ENCODE measurements at places on chromosomes 16 and 17.

GRCh38 chr16:78655331-78656113, 556.1 kb downstream of the WWOX start:
- DNase-seq = no peak

DNA sequence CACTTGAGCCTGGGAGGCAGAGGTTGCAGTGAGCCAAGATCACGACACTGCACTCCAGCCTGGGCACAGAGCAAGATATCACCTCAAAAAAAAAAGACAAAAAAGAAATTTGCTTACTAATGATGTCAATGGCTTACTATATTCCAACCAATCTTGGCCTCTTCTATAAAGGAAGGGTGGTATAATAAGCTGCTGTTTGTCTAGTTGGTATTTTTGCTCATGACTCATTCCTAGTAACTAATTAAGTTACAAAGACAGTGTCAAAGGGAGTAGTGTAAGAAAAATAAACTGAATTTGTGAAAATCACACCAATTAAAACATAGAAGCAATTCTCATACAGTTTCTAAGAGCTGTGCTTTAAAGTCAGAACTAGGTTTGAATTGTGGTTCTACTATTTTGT, 82.5 kb downstream of the NLK start:
- DNase-seq = no peak

DNA sequence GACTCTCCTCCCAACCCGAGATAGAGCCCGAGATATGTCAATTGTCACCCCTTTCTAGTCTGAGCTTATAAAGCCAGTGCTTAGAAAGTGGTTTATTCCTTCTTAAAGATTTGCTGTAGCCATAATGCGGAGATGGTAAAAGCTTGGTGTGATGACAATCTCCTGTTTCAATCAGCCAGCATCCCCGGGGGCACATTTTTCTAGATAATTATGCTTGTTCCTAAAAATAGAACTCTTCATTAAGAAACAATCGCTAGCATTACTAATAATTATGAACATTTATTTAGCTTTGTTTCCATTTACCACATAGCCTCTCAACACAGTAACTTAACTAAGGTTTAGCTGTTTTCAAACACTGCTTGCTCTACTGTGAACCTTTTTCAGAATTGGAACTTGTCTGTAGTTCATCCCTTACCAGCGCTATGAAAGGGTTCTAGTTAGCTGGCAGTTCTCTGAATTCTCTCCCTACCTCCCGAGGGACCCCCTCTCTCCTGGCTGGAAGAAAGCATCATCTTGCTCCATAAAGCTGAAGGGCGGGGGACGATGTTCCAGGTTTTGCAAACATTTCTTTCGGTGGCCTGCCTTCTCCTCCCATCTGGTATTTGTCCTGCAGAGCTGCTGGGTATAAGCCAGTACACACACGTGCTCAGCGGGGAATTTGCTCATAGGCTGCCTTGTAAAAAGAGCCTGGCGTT, 922 bp upstream of the MRPL58 start:
- no peak for DNase-seq

DNA sequence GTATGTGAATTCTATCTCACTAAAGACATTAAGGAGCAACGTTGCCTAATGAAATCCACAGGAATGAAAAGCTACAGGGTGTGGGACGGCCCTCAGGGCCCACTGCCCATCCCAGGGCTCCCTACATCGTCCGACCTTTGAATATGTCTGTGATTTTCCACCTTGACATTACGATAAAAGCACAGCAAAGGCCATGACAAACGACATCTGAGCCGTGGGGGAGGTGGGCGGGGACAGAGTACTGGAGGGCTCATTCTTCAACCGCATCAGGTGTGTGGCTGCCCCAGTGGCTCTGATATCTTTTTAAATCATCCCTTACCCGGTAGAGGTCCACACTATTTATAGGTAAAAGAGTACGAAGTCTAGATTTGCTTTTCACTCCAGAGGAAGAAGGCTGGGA, 35.1 kb downstream of the LMF1 start:
- no peak for DNase-seq

GRCh38 chr16:79053577-79053976, 547.0 kb downstream of the MAF start:
- DNase-seq = no peak

DNA sequence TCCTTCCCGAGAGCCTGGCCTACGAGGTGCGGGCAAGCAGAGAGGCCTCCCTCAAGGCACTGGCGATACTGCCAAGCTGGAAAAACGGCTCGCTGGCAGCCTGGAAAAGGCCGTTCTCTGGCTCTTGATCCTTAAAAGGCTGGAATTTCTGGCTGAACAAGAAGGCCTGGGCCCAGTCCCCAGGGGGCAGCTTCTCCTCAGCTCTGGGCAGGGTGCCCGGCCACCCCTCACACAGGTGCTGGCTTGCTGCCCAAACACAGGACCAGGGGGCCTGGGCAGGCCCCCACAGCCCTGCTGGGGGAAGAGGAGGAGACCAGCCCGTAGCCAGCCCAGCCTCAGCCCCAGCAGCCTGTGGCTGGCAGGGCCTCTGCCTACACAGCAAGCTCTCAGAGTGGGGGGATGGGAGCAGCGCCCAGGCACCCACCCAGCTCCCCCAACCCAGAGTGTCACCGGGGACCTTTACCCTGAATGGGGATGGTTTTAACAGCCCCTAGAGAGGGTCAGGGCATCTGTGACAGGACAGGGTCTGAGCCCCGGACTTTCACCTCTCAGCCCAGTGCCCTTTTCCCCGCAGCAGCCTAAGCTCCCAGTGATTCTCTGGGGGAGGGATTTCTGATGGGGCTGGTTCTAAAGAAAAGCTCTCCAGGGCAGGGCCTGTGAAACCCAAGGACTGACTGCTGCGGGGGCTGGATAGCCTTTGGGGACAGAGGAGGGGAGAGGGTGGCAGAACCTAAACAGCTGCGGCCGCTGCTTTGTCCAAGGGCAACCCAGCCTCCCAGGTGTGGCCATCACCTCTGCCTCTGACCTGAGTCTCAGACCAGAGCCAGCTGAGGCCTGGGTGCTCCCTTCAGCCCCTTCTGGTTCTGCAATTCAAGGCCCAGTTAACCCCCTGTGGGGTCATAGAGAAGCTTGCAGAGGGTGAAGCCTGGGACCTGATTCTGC, 38.6 kb upstream of the TOB1 start:
- no peak for DNase-seq

GRCh38 chr17:56290101-56290801, 137.0 kb downstream of the ANKFN1 start:
- DNase-seq = no peak

DNA sequence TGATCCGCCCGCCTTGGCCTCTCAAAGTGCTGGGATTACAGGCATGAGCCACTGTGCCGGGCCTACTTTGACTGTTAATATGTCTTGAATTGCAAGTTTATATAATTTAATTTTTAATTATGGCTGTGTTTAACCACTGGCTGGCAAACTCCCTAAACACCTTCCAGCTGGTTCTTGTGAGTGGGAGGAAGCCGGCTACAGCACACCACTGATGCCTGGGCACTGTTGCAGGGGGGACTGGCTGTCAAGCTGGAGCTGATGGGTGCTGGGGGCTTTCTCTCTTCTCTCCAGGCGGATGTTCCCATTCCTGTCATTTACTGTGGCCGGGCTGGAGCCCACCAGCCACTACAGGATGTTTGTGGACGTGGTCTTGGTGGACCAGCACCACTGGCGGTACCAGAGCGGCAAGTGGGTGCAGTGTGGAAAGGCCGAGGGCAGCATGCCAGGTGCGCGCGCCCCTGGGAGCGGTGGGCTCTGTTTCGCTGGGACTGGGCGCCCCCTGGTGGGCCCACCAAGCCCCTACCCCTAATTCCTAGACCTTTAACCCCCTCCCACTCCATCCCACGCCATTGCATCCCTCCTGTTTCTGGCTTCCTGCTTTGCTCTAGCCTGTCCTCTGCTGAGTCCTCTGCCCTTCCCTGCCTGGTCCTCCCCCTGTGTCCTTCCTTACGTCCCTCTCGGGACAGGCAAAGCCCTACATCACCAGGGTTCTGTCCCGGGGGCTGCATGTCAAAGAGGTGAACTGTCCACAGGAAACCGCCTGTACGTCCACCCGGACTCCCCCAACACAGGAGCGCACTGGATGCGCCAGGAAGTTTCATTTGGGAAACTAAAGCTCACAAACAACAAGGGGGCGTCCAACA, 9.5 kb downstream of the TBX21 start:
- no peak for DNase-seq

DNA sequence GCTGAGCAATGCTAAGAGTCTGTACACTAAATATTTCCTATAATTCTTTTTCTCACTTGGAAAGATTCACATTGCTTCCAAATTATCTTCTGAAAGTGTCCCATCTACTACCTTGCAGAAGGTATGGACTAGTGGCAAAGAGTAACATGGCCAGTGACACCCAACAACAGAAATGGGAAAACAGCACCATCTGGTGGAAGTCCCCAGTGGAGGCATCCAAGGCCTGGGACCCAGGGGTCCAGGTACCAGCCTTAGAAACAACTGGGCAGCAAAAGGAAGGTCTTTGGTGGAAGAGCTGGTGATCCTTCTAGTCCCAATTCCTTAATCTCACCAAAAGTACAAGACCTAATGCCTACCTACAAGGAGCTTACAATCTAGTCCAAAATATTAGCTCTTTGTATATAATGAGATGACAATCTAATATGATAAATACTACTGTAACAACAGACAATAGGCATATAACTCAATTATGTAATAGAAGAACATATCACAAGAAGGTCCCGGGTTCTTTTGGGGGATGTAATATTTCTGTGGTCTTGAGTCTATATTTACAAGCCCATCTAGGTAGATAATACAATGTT, 55.3 kb downstream of the SKAP1 start:
- DNase-seq = no peak

GRCh38 chr17:42744283-42744805, 496 bp downstream of the EZH1 start:
- DNase-seq = peak; percentile 51

DNA sequence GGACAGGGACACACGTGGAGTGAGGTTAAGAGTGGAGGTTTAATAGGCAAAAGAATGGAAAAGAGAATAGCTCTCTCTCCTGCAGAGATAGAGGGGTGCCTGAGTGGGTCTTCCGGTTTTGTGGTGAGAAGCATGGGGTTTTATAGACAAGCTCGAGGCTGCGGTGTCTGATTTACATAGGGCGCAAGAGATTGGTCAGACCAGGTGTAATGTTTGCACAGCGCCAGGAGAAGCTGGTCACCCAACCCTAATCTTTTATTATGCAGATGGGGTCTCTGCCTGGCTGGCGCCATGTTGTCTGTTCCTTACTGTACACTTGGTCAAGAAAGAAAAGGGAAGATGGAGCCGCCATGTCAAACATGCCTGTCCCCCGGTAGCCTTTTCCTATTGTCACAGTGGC, 44.5 kb upstream of the MLYCD start:
- no peak for DNase-seq

DNA sequence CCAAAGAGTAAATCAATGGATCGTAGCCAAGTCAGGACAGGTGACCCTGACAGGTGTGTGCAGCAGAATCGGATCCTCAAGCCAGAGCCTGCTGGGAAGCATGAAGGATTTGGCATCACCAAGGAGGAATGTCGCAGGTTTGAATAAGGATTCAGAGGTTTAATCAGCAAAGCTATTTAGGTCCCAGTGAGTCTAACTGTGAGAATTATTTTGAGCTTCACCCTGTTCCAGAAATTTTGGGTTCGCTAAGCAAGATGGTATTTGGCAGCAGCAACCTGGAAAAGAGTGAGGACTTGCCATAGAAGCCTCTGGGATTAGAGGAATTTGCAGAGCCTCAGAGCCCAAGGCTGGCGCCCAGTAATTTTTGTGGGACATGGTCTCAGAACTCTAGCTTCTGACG, 173.0 kb downstream of the CCDC182 start:
- no peak for DNase-seq

DNA sequence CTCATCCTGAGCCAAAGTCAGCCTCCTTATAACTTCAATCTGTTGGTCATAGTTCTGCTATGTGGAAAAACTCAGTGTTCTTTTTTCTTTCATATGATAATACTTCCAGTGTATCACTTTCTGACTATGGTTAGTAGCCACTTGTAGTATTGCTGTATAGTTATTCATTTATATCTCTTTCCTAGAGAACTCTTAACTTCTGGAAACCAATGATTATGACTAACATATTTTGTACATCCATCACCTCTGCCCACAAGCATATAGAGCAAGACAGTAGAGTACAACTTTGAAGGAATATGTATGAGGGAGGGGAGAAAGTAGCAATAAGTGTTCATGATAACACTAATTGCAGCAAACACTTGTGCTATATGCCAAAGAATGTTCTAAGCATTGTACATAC, 38.6 kb downstream of the COX10 start:
- no peak for DNase-seq

DNA sequence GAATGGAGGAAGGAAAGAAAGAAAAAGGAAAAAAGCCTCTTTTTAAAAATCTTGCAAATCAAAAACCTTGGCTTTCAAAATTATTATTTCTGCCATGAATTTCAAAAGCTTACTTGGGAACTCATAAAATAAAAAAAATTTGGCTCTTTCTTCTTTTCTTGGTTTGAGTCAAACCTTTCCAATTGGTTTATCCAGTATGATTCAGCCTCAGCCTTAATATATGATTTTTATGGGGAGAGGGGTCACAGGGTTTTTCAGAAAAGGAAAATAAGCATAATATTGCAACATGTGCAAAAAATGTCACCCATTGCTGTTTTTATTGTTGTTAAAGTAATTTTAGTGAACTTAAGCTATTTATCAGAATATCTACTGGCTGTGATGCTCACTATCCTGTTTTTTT, 31.2 kb upstream of the HAPSTR1 start:
- DNase-seq = no peak

- DNase-seq = no peak
Measured at GRCh38 chr17:9444687-9445086, 130.9 kb downstream of the STX8 start.

GRCh38 chr17:47295874-47296255, 27.9 kb upstream of the EFCAB13 start:
- no peak for DNase-seq

DNA sequence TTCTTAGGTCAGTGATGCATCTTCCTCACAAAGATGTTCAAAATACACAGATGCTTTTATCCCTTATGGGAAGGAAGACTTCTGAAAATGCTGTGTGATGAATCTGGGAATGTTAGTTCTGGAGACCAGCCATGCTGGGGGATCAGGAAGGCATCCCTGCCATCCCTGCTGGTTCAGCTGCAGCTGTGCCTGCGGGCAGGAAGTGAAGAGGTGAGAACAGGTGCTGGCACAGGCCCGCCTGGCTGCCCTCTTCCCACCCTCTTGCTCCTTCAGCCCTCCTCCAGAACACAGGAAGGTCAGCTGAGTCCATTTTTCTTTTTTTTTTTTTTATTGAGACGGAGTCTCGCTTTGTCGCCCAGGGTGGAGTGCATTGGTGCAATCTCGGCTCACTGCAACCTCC, 15.2 kb downstream of the RAB11FIP3 start:
- DNase-seq = no peak

GRCh38 chr17:43021741-43022512, at the start of gene VAT1:
Gene VAT1, minus strand, starts transcription at chr17:43022385. Its CDS starts 63 bp downstream, at chr17:43022322.
- DNase-seq = peak; percentile 51

DNA sequence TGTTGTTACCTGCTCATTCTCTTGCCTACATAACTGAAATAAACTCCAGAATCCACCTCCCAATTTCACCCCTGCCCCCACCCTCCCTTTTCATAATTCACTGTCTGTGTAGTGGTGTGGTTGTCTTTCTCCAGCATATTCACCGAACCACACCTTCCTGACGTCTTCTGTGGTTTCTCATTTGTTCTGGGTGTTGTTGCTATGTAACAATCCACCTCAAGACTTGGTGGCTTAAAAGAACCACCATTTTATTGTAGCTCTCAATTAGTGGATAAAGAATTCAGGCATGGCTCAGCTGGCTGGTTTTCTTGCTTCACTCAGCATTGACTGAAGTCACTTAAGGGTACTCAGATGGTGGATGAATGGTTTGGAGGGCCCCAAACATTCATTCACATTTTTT, 229.8 kb downstream of the MAF start:
- DNase-seq = no peak

All from GF-D8 (cell line).